ENCODE measurements at places on chromosomes 5 and 9.

GRCh38 chr9:3508078-3508431, 17.7 kb downstream of the RFX3 start:
- DNase-seq = no peak

GRCh38 chr5:95723632-95724369, 7.3 kb upstream of the RHOBTB3 start:
- no peak for DNase-seq

DNA sequence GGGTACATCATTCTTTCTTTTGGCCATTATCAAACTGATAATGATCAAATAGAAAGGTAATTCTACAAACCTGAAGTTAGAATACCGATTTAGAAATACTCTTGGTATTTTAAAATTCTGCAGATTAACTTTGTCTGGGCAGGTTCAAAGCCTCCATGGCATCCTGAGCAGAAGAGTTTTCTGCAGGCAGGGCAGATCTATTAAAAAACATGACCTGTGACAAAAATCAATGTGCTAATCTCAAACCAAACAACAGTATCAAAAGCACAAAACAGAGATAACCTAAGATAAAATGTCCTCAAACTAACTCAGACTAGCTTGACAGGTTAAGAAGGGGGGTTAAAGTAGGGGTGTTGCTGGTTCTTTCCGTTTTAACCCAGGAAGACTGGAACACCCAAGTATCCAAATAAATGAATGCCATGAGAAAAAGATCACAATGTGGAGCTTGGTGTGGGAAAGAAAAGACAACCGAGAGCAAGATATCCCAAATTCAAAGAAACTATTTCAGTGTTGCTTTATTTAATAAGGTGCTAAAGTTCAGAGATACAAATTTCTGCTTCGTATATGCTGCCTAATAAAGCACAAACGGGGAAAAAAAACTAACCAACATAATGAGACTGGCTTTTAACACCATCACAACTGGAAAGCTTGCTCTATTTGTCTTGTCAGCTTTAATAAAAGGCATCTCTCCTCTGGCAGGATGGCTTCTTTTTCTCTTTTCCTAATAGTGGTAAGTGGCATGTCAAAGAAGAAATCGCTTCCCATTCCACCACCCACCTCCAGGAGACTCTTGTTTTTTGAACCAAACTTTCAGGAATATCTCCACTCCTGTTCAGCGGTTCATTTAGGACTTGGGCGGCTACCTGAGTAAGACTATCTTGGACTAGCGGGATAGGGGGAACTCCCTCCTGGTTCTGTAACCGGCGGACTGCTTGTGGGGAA, 2.3 kb downstream of the EFNA5 start:
- no peak for DNase-seq

GRCh38 chr5:55123365-55123764, 20.9 kb downstream of the GZMA start:
- DNase-seq = no peak

- DNase-seq = no peak
Measured at GRCh38 chr9:130731355-130731754, 37.8 kb downstream of the EXOSC2 start.

- DNase-seq = no peak
Measured at GRCh38 chr5:90807496-90807895, 248.9 kb downstream of the ADGRV1 start.

GRCh38 chr5:16618138-16618897, 1.5 kb upstream of the RETREG1 start:
- no peak for DNase-seq

DNA sequence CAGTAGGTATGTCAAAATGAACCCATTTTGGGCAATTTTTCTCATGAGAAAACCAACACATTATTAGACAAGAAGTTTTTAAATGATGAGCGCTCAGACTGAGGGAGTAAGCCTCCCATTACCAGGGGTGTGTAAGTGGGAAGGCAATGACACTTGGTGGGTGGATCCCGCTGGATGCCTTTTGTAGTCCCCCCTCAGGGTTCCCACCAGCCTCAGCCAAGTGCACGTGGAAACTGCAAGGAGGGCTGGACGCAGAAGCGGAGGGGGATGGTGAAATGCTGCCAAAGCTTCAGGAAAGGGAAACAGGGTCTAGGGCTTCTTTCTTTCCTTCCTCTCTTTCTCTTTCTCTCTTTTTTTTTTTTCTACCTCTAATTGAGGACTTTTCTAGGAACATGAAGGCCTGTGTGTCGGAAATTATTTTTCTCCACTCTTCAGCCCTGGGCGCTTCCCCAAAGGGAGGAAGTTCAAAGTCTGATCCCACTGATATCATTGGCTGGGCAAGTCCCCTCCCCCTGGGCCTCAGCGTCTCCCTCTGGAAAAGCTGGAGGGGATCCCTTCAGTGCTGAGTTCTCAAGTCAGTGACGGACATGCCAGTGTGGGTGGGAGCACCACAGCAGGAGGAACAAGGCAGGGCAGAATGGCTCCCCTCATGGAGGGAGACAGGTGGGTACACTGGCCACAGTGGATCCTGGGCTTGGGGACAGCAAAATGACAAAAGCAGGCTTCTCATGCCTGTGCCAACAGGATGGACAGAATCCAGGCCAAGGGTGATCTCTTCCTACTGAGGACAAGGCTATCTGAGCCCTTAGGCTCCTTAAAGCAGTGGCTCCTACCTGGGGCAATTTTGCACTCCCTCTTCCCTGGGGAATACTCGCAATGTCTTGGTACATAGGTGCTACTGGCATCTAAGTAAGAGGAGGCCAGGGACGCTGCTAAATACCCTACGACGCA, 23.9 kb upstream of the SLC25A51 start:
- no peak for DNase-seq

DNA sequence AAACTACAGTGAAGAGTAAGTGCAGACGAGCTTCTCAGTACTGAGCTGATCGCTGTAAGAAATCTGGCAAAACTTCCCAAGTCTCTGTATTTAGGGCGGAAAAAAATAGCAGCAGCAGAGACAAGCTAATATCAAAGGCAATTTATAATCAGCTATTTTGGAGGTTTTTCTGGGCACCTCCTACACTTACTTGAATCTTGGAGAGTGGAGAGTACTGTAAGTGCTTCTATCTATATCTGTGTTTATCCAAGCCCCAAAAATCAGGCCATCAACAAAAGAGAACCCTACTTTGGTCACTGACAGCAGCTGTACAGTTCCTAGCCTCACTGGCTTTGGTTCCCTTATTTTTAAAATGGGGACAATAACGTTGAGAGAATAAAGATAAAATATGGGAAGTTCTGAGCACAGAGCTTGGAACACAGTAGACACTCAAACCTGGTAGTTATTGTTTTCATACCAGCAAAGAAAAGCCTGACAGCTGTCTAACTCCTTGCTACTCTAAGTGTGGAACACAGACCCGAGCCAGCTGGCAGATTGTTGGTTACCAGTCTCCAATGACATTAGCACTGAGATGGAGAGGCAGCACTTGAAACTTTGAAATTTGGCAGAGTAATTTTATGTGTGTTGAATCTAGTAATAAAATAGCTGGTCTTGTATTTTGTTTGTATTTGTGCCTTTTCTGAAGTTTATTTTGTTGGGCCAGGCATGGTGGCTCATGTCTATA, 96.0 kb upstream of the SLC28A3 start:
- DNase-seq = no peak

GRCh38 chr9:15697446-15697851, 144.6 kb downstream of the CCDC171 start:
- DNase-seq = peak; percentile 20

DNA sequence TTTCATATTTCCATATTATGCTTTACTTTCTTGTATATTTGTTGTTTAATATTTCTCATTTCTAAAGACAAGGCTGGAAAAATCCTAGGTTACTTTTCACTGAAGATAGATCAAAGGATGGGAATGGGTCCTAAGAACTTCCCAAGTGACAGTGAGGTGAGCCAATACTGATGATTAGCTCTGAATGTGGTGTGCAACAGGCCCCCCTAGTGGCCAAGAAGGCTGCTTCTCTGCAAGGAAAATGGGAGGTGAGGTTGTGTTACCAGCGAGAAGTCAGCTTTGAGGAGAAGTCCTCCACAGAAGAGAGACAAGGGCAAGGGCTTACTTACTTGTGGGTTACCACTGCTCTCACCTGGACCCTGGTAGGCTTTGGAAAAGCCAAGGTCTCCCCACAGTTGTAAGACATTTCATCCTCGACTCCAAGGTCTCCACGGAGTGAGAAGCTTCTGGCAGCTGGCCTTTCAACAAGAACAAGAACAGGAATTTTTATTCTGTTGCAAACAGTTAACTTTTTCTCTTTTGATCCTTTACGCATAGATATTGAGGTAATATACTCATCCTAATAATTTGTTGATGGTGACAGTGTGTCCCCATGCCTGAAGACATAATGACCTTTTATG, 69.9 kb downstream of the MAMDC2 start:
- DNase-seq = peak; percentile 40

- DNase-seq = no peak
Measured at GRCh38 chr5:79229357-79230174, 6.4 kb upstream of the JMY start.

GRCh38 chr5:23316060-23316591, 191.3 kb upstream of the PRDM9 start:
- DNase-seq = no peak

GRCh38 chr5:72817671-72818266, 1.3 kb downstream of the TNPO1 start:
- DNase-seq = no peak
